ENCODE measurements at places on chromosomes 6 and 20. TPM values are rescaled to one million over a fixed set of nuclear protein-coding genes. Genes with fewer than 3 reads are reported as not detected.

Gene GRIK2
- 7.6 TPM for polyA plus RNA-seq

Gene TGM3
- polyA plus RNA-seq = 0.05 TPM

Gene OR12D3
- not detected for polyA plus RNA-seq

Gene CTAGE9
- polyA plus RNA-seq = not detected

Gene IMPG1
- not detected for polyA plus RNA-seq

Gene EDN3
- not detected for polyA plus RNA-seq

Gene BLOC1S5
- 6.1 TPM for polyA plus RNA-seq

Gene TNNC2
- polyA plus RNA-seq = 0.77 TPM

Gene FOXS1
- polyA plus RNA-seq = 3.0 TPM

Gene TRIM26
- 19.6 TPM for polyA plus RNA-seq

Gene SPDEF
- polyA plus RNA-seq = 0.14 TPM

- DNase-seq = no peak
These were observed 15.7 kb downstream of the RNASET2 start for GRCh38 chr6:166940643-166941068.

DNA sequence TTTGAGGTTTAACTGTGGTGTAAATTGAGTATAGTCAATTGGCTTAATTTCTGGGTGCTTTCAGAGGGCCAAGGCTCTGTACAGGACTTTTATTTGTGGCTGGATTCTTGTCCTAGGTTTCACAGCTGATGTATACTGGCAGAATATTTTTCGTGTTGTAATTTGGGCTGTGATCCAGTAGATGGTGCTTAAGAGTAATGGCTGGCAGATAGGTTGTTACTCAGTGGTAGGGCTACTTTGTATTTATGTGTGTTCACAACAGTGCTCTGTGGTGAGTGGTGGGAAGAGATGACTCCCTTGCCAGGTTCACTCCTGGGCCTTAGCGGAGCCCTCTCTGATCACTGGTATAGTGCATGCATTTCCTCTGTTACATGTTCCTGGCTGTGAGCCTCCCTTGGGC is 34.5 kb upstream of the FERMT1 start:
- no peak for DNase-seq

- DNase-seq = no peak
These were observed 89.8 kb upstream of the TENT5A start for GRCh38 chr6:81842254-81842653.

DNA sequence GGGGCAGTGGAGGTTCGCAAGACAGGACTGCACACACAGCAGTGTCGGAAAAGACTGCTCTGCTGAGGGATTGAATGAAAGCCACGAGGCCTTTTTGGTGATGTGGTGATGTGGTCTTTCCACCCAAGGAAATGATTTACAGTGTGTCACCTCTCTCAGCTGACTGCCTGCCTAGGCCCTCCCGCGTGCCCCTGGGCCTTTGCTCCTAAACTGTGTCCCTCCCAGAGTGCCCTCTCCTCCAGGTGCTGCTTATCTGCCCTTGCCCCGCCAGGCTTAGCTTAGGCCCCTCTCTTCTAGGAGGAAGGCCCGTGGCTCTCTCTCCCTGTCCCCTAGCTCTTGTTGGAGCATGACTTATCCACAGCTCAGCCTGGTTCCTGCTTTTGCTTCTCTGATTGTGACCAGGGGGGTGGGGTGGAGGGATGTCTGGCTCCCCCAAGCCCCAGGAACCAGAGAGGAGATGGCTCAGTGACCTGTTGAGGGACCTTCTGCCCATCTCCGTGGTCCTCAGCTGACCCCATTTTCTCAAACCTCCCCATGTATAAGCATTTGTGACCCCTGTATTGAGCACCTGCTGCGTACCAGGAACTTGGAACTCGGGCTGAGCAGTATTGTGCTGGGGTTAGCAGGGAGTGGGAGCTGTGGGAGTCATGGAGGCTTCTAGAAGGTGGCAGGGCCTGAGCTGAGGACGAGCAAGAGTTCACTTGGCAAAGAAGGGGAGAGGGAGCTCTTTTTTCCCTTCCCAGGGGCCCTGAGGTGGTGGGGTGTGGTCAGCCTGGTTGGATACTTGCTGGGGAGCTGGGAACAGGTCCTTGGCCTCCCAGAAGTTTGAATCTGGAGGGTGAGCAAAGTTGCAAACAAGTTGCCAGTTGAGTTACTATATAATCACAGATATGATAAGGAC is 2.2 kb downstream of the SRC start:
- peak; percentile 23 for DNase-seq

DNA sequence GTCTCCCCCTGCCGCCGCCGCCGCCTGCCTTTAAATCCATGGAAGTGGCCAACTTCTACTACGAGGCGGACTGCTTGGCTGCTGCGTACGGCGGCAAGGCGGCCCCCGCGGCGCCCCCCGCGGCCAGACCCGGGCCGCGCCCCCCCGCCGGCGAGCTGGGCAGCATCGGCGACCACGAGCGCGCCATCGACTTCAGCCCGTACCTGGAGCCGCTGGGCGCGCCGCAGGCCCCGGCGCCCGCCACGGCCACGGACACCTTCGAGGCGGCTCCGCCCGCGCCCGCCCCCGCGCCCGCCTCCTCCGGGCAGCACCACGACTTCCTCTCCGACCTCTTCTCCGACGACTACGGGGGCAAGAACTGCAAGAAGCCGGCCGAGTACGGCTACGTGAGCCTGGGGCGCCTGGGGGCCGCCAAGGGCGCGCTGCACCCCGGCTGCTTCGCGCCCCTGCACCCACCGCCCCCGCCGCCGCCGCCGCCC is 474 bp downstream of the CEBPB start:
- peak; percentile 89 for DNase-seq

DNA sequence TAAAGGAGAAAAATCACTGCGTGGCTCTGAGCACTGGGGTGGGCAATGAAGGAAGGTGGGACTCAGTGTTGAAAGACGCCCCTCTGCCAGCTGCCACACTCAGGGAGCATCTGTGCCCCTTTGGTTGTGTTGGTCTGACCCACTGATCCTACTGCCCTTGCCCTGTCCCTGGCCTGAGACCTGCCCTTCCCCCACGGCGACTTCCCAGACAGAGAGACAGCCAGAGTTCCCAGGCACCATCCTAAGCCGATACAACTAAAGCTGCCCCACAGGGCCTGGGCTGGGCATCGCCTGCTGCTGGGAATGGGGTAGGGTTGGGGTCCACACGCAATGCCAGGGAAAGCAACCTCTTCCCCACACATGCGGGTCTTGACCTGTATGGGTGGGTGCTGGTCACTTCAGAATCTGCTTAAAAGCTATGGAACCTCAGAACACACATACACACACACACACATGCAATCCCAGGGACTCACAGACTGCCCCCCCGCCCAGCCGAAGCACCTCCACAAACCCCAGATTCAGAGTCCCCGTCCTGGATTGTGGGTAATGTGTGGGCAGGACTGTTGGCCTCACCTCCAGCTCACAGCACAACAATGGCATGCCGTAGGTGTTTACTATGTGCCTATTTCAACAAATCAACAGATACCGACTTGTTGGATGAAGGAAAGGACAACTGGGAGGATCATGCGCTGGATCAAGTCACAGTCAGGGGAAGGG is 10.9 kb upstream of the SPDEF start:
- no peak for DNase-seq

DNA sequence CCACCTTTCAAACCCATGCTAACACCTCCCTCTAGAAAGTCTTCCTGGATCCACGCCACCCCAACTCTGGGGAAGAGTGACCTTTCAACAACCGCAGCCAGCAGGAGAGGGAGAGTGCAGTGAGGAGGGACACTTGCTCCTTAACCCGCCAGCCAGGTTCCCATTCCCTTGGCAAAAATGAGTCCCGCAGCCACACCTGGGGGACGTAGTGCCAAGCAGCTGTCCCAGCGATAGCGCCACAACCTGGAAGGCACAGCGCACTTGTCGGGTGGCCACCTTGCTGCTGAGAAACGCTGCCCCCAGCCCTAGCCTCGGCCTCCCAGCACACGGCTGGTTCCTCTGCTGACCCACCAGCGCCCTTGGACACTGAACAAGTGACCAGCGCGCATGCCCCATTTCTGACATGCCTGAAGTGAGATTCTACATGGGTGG is 119.3 kb downstream of the JPH2 start:
- no peak for DNase-seq

DNA sequence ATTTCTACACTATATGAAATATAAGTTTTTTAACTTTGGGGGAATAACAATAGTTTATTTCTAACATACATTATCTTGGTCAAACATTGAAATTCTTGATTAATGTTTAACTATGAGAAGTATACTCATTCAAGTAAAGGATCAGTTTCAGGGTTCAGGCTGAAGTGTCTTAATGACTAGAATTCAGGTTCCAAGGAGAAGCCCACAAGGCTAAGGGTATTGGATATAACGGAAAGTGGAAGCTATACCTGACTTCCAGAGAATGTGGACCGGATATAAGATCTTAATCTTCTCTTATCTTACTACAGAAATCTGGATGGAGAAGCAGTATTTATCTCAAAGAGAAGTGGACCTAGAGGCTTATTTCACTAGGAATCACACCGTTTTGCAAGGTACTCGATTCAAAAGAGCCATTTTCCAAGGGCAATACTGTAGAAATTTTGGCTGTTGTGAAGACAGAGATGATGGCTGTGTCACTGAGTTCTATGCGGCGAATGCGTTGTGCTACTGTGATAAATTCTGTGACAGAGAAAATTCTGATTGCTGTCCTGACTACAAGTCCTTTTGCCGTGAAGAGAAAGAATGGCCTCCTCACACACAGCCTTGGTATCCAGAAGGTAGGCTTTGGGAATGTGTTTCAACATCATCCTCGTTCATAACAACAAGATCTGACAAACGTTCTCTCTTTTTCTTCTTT is at the start of gene TINAG:
TSS of gene TINAG (plus strand) at position 153 of the 697 bp plus-strand sequence. CDS start at position 263, 110 bp downstream.
- DNase-seq = no peak

DNA sequence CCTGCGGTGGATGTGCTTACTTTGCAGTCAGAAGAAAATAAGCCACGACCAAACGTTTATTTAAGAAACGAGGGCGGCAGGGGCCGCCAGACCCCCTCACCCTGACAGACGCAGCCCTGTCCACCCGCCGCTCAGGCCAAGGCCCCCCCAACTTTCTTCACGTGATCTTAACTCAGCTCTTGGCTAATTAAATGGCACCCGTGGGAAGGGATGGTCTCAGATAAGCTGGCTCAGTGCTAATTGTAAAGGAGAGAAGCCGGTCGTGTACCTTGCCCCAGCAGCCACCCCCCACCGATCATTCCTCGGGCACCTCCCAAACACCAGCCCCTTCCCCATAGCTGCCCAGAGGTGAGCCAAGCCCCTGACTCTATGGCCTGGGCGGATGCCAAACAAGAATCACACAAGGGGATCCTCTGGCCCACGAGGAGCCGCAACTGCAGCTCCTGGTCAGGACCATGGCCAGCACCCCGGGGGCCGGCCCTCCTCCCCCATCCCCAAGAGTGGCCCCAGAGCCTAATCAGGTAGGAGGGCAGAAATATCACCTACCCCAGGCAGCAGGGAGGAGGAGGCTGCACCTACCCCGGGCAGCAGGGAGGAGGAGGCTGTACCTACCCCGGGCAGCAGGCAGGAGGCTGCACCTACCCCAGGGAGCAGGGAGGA is 11.2 kb downstream of the KCNQ2 start:
- no peak for DNase-seq

DNA sequence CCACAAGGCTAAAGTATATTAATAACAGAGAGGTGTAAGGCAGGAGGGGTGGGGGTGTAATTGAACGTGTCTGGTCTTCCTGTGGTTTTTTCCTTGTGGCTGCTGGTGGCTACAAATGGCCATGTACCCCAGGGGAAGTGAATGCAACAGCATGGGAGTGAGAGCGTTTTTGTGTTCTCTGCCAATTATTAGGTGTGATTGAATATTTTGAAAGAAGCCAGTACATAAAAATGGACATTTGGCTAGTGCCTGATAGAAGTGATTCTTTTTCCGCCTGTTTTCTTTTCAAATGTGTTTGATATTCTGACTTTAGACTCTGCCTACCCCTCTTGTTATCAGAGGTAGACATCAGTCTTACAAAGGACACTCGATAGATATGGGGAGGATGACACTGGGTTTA is 141.3 kb downstream of the PRL start:
- no peak for DNase-seq

GRCh38 chr6:93008375-93008774 is 411.0 kb downstream of the EPHA7 start:
- DNase-seq = no peak

GRCh38 chr6:46233129-46233528 is 62.3 kb upstream of the ENPP5 start:
- no peak for DNase-seq

DNA sequence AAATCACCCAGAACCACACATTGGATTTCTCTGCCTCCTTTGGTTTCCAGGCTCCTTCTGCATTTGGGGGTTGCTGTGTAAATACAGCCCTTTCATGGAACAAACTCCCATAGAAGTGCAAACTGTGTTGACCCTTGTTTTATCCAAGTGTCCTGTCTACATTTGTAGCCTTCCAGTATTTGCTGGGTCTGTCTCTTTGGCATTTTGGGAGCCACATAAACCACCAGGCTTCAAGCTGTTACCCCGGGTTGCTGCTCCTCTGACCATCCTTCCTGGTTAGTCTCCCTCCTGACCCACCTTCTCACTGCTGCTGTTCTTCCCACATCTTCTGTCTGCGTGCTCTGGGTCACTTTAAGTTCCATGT is 7.6 kb upstream of the MTHFD1L start:
- DNase-seq = no peak

- no peak for DNase-seq
These were observed 308.5 kb downstream of the BMP7 start for GRCh38 chr20:56957737-56958553.

DNA sequence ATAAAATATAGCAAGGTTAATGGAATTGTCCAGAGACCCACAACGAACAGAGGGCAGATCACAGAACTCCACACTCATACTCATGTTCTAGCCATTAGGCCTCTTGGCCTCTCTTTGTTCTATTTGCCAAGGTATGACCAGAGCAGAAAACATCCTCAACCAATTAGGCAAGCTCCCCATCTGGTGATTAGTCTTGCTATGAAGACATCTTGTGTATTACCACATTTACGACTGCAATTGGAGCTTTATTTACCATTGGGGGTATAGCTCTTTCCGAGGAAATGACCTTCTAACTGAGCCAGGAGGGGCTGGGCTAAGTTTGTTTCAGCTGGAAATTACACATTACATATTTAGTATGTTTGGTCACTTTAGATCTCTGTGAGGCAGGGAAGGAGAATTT is 593.9 kb downstream of the CD109 start:
- no peak for DNase-seq

DNA sequence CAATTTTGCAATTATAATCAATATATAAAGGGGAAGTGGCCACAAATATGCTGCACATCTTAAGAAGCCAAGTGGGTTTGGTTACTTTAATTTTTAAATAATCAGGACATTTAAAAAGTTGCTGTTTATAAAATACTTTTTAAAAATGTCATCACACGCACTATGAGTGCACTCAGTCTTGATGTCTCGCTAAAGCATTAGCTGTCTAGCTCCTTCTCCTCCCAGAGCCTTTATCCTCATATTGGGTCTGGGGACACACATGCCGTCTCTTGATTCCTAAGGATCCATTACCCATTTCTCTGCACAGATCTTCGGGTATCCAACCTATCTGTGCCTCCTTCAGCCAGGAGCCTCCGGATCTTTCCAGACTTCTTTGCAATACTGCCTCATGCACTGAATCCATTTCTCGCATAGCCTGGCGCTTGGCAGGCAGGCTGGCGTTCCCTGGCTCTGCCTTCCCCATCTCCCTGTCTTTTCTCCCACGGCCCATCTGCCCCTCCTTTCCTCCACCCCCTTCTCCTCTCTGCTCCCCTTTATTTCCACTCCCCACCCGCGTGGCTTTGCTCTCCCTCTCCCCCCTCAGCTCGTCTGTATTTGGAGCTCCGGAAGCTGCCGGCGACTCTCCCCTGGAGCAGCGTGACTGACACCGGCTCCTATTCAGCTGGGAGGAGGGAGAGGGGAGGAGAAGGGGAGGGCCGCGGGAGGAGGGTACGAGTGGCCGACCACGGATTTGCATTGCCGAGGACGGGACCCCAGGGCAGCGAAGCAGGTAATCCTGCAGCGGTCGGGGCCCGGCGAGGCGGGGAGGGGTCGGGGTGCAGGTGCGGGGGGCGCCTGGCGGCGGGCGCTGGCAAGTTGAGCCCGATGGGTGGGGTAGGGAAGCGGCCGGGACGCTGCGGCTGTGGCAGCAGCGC is at the start of gene CAP2:
TSS of gene CAP2 (plus strand) at position 618 of the 914 bp plus-strand sequence. CDS start 27,961 bp downstream, outside the sequence.
- DNase-seq = peak; percentile 61

Data from right cardiac atrium (tissue), 5 donors.